Myometrial cell (primary cell): ENCODE measurements at places on chromosomes 11 and 22. TPM values are rescaled to one million over a fixed set of nuclear protein-coding genes. Genes with fewer than 3 reads are reported as not detected.

Gene GALNT18
- total RNA-seq: 0.86 and 1.1 TPM in 2 replicates

Gene ADORA2A
- 0.18 TPM in 1 of 2 replicates, not detected in the other for total RNA-seq

Gene B3GAT1
- not detected in 2 replicates for total RNA-seq

Gene RIMBP3C
- total RNA-seq: 0.18 TPM in 1 of 2 replicates, not detected in the other

Gene HOATZ
- not detected in 2 replicates for total RNA-seq

Gene SLC43A3
- total RNA-seq: 83.5 and 190 TPM in 2 replicates

Gene CNTF
- total RNA-seq: 0.71 TPM in 1 of 2 replicates, not detected in the other

Gene KLHL35
- 0.29 and 1.8 TPM in 2 replicates for total RNA-seq

Gene WBP2NL
- 0.18 TPM in 1 of 2 replicates, not detected in the other for total RNA-seq

Gene OR52I1
- total RNA-seq: not detected in 2 replicates

Gene OR52A5
- total RNA-seq: not detected in 2 replicates

Gene BCR
- 22.2 and 28.9 TPM in 2 replicates for total RNA-seq

Gene HEPN1
- total RNA-seq: not detected in 2 replicates

Gene SGSM1
- total RNA-seq: under 0.01 TPM in 1 of 2 replicates, not detected in the other

Gene DGCR6
- 9.0 TPM in 1 of 2 replicates, not detected in the other for total RNA-seq

Gene PATE2
- total RNA-seq: not detected in 2 replicates

Gene PTPRCAP
- 0.89 TPM in 1 of 2 replicates, not detected in the other for total RNA-seq

Gene DKK3
- 211 and 334 TPM in 2 replicates for total RNA-seq

Gene OR52H1
- not detected in 2 replicates for total RNA-seq

Gene UBASH3B
- 13.3 and 21.3 TPM in 2 replicates for total RNA-seq

Gene USP28
- total RNA-seq: 19.3 and 25.7 TPM in 2 replicates

Gene IGLL1
- total RNA-seq: not detected in 2 replicates

Gene DUSP8
- total RNA-seq: 0.58 and 4.4 TPM in 2 replicates

Gene USH1C
- not detected in 2 replicates for total RNA-seq

Gene OR4C45
- not detected in 2 replicates for total RNA-seq

Gene VPREB1
- total RNA-seq: not detected in 2 replicates

Gene SCGB1A1
- not detected in 2 replicates for total RNA-seq

Gene OR4D5
- total RNA-seq: not detected in 2 replicates

Gene OR5L1
- total RNA-seq: not detected in 2 replicates

Gene MIAT
- total RNA-seq: 0.18 and 0.86 TPM in 2 replicates

Gene SLC22A25
- total RNA-seq: not detected in 2 replicates

Gene RNF215
- total RNA-seq: 17.9 and 26.5 TPM in 2 replicates

Gene NRXN2
- not detected in 2 replicates for total RNA-seq

Gene TMPRSS4
- not detected in 2 replicates for total RNA-seq

Gene CSRP3
- total RNA-seq: not detected in 2 replicates

Gene UPK3A
- total RNA-seq: not detected in 2 replicates

Gene ACTN3
- total RNA-seq: under 0.01 and 0.18 TPM in 2 replicates

Gene CALCB
- total RNA-seq: not detected in 2 replicates

Gene MS4A3
- total RNA-seq: not detected in 2 replicates

Gene DNAJB7
- not detected in 2 replicates for total RNA-seq

Gene HORMAD2
- total RNA-seq: not detected in 2 replicates

Gene TSGA10IP
- not detected in 2 replicates for total RNA-seq

Gene DRD4
- not detected in 2 replicates for total RNA-seq

Gene OR5L2
- total RNA-seq: not detected in 2 replicates
